ENCODE measurements at places on chromosomes 3 and 15. TPM values are rescaled to one million over a fixed set of nuclear protein-coding genes. Genes with fewer than 3 reads are reported as not detected.

- no peak for DNase-seq
Observed at GRCh38 chr15:45391746-45392583, 13.6 kb upstream of the GATM start.

Gene STARD9
- polyA plus RNA-seq: 0.32 TPM

- DNase-seq: no peak
Observed at GRCh38 chr3:33639889-33640288, 78.2 kb downstream of the CLASP2 start.

Gene ITGB5
- 16.9 TPM for polyA plus RNA-seq
